ENCODE measurements at places on chromosomes 16 and 17.

DNA sequence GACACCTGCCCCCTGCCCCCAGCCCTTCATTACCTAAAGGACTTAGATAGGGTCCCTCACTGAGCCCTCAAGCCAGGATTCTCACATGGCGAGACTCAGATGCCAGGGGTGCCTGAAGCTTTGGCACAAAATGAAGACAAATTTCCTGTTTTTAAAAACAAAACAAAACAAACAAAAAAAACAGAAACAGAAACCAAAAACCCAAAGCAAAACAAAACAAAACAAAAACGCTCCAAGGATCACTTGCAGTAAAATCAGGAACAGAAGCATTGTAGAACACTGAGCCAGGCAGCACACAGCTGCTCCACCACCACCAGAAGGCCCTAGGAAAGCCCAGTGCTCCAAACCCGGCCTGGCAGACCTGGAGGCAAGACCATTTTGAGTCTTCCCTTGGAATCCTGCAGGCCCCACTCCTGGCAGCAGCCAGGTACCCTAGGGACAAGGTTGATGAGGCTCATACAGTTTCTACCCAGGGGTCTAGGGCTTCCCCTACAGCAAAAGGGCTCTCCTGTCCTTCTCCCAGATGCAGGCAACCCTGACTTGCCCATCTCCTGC lies 20.8 kb downstream of the MYO18A start:
- DNase-seq = no peak

- DNase-seq = no peak
These were observed 30.0 kb upstream of the ATP2A3 start for GRCh38 chr17:3994221-3994576.

GRCh38 chr16:2174396-2175131 lies 19.0 kb downstream of the TRAF7 start:
- no peak for DNase-seq

GRCh38 chr17:17641621-17642409 lies 39.4 kb upstream of the RAI1 start:
- peak; percentile 80 for DNase-seq

DNA sequence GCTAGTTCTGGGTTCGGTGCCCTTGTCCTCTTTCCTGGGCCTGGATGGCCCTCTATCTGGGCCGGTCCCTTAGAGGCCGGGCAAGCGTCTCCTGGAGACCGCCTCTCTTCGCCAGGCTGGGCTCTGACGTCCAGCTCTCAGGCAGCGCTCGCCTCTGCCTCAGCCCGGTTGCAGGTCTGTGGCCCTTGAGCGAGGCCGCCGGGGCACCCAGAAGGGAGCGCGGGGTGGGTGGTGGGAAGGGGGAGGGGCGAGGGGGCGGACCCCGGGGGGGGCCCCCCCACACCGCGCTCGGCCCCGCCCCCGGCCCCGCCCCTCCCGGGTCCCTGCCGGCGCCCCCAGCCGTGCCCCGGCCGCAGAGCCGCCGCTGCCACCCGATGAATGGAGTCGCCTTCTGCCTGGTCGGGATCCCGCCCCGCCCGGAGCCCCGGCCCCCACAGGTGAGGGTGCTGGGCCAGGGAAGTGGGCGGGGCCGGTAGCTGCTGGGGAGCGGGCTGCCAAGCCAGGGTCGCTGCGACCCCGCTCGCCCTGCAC lies at the start of gene ARHGAP23:
TSS of gene ARHGAP23 (plus strand) at position 353 of the 531 bp plus-strand sequence. CDS start at position 375, 22 bp downstream.
- DNase-seq = peak; percentile 38

GRCh38 chr16:19163215-19163614 lies 4.8 kb upstream of the SYT17 start:
- DNase-seq = no peak

- DNase-seq = no peak
These were observed 4.8 kb upstream of the QPRT start for GRCh38 chr16:29674188-29674587.

DNA sequence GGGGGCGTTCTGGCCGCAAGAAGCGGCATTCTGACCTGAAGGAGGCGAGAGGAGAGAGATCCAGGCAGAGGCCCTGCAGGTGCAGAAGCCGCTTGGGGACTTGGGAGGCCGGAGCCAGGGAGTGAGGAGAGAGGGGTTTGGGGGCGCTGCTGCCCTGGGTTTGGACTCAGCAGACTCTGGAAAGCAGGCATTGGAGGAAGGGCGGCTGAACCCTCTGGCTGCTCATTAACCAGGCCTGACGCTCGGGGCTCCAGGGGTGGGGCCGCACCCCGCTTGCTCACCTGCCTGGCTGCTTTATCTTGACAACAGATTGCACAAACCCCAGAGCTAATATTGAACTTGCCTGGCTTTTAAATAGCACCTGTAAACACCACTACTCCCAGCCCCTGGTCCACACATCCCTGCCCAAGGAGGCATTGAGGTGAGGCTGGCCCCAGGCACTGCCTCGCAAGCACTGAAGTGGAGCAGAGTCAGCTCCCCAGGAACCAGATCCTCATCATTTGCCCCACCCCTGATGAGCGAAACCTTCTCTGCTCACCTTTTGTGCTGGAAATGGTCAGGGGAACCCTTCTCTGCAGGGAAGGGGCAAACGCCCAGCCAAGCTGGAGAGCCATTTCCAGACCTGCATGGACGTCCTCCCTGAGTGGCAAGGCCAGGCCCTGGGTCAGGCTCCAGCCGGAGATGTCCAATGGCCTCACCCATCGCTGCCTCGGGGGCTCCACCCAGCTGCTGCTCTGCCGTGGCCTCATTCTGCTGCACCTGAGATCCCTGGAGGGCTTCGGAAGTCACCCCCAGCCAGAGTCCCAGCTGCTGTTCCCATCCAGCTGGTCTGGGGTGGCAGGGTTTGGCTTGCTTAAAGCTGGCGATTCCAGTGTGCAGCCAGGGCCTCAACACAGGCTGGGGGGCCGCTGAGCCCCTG lies 190.2 kb upstream of the GSE1 start:
- DNase-seq = no peak

GRCh38 chr17:17801800-17802481 lies 34.8 kb downstream of the SREBF1 start:
- DNase-seq = no peak

DNA sequence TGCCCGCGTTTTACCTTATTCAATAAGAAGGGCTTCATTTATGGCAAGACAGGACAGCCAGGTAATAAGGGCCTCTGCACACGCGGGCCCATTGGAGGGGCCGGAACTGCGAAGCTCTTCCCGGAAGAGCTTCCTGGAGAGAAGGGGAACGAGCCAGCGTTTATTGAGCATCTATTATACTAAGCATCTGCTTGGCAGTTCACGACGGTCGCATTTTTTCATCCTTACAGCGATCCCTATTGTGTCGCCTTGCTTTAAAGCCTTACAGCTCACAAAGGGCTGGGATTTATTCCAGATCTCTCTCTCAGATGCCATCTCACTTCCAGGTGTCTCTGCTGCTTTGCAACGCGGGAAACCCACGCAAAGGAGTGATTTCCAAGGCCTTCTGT lies 546 bp downstream of the ZPBP2 start:
- no peak for DNase-seq

- DNase-seq = no peak
These were observed 13.6 kb downstream of the CDH15 start for GRCh38 chr16:89184933-89185794.

DNA sequence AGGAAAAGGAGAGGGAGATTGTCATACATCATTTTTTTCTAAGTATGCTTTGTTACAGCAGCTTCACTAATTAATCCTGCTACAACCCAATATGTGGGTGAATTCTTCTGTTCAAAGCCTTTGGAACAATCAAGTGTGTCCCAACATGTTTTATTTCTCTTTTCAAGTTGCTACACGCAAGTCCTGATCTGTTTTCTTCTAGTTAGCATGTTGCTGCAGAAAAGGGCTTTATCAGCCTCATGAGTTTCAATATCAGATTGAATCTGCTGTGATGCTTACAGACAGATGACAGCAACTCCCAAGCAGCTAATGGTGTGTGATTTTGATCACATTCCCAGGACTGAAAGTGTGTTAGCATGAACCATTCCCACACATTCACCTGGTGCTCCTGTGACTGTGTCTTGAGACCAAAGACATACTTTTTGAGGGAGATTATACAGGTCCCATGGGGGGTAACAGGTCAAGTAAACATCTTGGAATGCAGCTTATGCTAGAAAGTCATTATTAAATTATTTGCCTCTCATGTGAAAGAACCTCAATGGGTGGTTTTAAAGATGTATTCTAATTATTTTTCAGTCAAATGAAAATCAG lies 96.9 kb upstream of the KCNJ16 start:
- no peak for DNase-seq

DNA sequence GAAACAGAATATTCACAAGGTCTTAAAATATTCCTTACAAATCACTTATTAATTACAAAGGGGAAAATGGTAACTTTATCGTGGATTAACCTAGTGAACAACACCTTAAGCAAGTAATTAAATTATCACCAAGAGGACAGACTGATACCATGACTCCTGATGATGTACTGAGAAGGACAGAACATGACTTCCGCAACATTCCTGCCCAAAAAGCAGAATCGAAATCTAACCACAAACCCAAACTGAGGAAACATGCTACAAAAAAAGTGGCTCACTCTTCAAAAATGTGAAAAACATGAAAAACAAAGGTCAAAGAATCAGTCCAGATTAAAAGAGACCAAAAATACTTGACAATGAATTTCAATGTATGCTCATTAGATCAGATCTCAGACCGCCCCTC lies 151.5 kb downstream of the AATF start:
- DNase-seq = no peak

DNA sequence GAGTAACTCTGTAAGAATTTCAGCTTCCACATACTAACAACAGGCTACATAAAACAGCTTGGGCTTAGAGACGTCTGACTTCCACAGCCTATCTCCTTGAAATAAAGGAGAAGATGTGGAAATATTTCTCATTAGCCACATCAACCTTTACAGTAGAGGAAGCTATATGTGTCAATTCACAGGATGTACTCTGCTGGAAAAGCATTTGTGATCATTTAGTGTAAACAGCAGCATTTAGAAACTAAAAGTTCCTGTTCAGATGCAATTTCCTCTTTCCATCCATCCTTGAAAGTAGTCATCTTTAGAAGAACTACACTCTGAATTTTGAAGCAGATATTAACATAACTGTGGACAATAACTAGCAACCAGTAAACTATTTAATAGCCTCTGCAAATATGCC lies 46.2 kb downstream of the XPO6 start:
- DNase-seq = no peak

DNA sequence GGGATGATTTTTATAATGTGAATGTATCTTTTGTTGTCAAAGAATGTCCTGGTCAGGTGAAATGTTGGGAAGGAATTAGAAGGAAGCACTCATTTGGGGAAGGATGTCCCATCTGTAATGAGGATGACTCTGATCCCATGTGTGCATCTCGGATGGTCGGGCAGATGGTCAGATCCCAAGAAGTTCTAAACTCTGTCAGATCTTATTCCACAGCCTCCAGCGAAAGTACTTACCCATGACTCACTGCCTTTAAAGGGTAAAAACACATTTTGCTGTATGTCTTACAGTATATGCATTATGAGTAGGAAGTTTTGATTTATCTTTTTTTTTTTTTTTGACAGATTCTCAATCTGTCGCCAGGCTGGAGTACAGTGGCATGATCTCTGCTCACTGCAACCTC lies 548 bp upstream of the KRTAP4-11 start:
- no peak for DNase-seq

DNA sequence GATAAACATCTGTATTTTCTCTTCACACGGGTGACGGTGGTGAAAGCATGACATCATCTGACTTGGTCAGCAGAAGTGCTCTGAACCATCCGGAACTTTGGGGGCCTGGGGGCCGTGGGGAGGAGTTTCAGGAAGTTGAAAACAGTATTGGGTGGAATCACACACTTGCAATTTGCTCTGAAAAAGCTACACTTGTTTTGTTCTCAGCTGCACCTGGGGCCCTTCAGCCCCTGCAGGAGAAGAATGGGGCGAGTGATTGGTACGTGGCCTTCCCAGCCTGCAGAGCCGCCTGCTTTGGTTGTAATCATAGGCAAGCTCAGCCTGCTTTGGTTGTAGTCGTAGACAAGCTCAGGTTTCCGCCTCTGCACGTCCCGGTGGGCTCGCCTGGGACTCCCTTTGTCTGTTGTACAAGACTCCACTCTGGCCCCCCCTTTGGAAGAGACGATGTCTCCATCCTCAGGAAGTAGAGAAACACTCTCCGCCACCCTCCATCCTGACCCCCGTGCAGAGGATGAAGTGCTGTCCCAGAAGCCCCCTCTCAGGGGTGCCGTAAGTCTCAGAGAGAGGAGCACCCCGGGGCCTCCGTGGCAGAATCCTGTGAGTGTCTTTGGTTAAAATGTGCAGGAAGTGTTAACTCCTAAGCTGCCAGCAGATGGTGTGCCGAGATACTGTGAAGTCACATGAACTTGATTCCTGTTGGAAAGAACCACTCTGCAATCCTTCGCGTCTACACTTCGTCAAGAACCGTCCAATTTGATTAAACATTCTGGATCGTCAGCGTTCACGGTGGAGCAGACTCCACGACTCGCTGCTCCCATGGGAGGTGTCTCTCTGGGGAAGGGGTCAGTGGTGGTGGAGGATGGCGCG lies 5.4 kb downstream of the BANP start:
- peak; percentile 76 for DNase-seq

- DNase-seq = no peak
These were observed 536 bp downstream of the TMC6 start for GRCh38 chr17:78127888-78128550.

GRCh38 chr16:60073376-60073775 lies 1339.3 kb upstream of the GOT2 start:
- no peak for DNase-seq

GRCh38 chr17:47802341-47803022 lies 19.1 kb downstream of the OSBPL7 start:
- peak; percentile 56 for DNase-seq

DNA sequence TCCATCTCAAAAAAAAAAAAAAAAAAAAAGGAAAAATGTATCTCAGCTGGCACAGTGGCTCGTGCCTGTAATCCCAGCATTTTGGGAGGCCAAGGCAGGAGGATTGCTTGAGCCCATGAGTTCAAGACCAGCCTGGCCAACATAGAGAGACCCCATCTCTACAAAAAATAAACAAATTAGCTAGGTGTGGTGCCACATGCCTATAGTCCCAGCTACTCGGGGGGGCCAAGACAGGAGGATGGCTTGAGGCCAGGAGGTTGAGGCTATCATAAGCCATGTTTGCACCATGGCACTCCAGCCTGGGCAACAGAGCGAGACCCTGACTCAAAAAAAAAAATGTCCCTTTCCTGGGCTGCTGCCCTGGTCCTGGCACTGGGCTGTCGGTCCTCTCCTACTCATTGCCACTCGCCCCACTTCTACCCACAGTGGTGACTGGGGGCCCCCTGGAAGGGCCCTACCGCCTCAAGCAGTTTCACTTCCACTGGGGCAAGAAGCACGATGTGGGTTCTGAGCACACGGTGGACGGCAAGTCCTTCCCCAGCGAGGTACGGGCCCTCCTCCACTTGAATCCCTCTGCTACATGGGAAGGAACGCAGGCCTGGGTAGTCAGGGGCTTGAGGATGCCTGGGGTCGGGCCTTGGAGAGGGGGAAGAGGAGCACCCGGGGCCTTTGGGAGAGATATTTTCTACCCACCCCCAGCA lies 6.1 kb downstream of the CA7 start:
- DNase-seq = no peak

DNA sequence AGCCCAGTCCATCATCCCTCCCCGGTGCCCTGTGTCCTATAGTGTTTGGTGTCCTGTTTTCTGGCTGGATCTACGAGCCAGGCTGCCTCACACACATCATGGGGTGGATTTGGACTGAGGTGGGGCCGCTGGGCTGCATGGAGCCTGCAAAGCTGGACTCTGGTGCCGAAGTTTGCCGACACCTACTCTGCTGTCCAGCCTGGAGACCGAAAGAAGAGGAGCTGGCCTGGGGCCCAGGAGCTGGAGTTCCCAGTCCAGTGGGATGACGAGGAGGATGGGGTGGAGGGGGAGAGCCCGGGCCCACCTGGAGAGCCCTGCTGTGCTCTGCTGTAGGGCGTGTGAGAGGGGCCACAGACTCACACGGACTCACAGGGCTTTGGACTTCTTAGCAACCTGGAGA lies 40.3 kb upstream of the ENPP7 start:
- no peak for DNase-seq

GRCh38 chr17:68248891-68249290 lies 1.0 kb downstream of the AMZ2 start:
- DNase-seq = no peak

All from activated CD4-positive, alpha-beta T cell treated with anti-CD3 and anti-CD28 coated beads, Interleukin-2, amount 50 U/mL, for 1 hour (primary cell).